ENCODE measurements at places on chromosomes 6 and 20. TPM values are rescaled to one million over a fixed set of nuclear protein-coding genes. Genes with fewer than 3 reads are reported as not detected.

The CRISP2 gene
- polyA plus RNA-seq: not detected

- no peak for DNase-seq
- peaks cover 6% of the 10 kb centered on the region for H3K4me1 ChIP-seq
- no peaks in the 10 kb centered on the region for H3K36me3 ChIP-seq
- H3K27me3 ChIP-seq: no peaks in the 10 kb centered on the region
- H3K4me3 ChIP-seq: no peak overlapping the region
Observed at GRCh38 chr6:136772685-136773472, 19.4 kb downstream of the MAP3K5 start.

DNA sequence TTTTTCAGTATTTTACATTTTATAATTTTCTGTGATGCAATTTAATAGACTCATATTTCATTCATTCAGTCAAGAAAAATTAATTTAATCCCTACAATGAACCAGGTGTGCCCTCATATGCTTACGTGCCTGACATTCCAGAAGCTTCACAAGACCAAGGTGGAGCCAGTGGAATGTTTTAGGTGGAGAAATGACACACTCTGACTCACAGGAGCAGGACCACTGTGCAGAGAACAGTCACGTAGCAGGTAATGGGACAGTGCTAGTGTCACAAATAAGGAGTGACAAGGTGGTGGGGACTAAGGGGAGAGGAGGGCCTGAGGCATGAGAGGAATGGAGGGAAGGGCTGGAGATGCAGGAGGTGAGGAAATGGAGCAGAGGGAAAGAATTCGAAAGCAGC lies 37.0 kb upstream of the HLA-G start:
- H3K27me3 ChIP-seq: no peaks in the 10 kb centered on the region
- DNase-seq: no peak
- H3K4me3 ChIP-seq: no peak overlapping the region
- no peaks in the 10 kb centered on the region for H3K36me3 ChIP-seq

DNA sequence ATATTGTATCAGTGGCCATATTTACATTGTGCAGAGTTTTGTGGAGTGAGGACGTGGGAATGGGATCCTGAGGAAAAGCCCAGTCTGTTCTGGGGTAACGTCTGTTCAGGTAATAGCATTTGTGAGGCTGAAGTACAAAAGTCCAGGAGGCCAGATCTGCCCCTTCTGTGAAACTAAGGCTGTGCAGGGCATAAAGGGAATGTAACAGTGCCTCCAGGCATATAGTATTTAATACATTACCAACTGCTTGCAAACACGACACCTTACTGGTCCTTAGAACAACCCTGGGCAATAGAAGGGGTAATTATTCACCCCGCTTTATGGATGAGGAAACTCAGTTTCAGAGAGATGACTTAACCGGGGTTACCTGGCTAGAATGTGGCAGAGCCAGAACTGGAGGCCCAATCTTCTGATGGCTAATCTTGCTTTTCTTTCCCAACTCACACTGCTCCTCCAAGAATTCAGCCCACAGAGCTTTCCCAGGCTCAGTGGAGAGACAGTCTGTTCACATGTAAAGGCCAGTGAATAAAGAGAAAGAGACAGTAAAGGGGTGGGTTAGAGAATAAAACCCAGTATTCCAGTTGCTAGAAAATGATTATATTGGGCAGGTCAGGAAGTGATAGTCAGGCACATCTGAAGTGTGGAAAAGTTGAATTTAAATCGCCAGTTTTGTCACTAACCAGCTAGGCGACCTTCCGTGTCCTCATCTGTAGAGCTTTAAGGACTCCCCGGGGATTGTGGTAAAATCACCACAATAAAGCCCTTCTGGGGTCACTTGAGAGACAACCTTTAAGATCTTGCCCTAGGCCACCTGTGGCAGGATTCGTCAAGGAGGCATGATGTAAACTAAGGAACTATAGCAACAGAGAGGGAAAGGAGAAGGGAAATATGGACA lies 280.7 kb upstream of the CITED2 start:
- H3K36me3 ChIP-seq: no peaks in the 10 kb centered on the region
- DNase-seq: no peak
- no peak overlapping the region for H3K4me3 ChIP-seq
- H3K4me1 ChIP-seq: peaks cover 5% of the 10 kb centered on the region
- H3K27me3 ChIP-seq: no peaks in the 10 kb centered on the region

- H3K27ac ChIP-seq: no peak overlapping the region
- no peak overlapping the region for H3K4me3 ChIP-seq
- H3K27me3 ChIP-seq: no peaks in the 10 kb centered on the region
- H3K36me3 ChIP-seq: no peaks in the 10 kb centered on the region
- DNase-seq: no peak
Observed at GRCh38 chr6:67698534-67698933, 936.5 kb upstream of the ADGRB3 start.

DNA sequence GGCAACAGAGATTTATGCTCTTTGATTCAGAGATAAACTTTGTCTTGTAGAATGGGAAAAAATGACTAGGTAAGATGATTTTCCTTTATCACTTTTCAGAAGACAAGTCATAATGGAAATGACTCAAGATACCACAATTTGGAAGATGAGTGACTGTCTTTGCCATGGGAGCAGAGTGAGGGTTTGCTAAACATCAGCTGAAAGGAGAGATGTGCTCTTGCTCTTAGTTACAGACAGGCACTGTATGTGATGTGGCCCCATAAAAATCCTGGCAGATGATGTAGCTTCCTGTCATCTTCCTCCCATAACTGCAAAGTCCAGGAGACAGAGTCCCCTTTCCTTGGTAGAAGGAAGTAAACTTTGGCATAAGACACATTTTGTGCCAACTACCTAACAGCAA lies 47.6 kb downstream of the BACH2 start:
- no peak for DNase-seq
- no peak overlapping the region for H3K4me3 ChIP-seq
- no peaks in the 10 kb centered on the region for H3K27me3 ChIP-seq
- no peak overlapping the region for H3K27ac ChIP-seq
- no peaks in the 10 kb centered on the region for H3K4me1 ChIP-seq
- peaks cover 3% of the 10 kb centered on the region for H3K36me3 ChIP-seq

DNA sequence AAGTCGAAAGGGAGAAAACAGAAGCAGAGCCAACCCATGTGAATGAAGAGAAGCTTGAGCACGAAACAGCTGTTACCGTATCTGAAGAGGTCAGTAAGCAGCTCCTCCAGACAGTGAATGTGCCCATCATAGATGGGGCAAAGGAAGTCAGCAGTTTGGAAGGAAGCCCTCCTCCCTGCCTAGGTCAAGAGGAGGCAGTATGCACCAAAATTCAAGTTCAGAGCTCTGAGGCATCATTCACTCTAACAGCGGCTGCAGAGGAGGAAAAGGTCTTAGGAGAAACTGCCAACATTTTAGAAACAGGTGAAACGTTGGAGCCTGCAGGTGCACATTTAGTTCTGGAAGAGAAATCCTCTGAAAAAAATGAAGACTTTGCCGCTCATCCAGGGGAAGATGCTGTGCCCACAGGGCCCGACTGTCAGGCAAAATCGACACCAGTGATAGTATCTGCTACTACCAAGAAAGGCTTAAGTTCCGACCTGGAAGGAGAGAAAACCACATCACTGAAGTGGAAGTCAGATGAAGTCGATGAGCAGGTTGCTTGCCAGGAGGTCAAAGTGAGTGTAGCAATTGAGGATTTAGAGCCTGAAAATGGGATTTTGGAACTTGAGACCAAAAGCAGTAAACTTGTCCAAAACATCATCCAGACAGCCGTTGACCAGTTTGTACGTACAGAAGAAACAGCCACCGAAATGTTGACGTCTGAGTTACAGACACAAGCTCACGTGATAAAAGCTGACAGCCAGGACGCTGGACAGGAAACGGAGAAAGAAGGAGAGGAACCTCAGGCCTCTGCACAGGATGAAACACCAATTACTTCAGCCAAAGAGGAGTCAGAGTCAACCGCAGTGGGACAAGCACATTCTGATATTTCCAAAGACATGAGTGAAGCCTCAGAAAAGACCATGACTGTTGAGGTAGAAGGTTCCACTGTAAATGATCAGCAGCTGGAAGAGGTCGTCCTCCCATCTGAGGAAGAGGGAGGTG lies 38.7 kb downstream of the ZBTB2 start:
- no peaks in the 10 kb centered on the region for H3K4me1 ChIP-seq
- no peak overlapping the region for H3K4me3 ChIP-seq
- peaks cover 3% of the 10 kb centered on the region for H3K36me3 ChIP-seq
- no peaks in the 10 kb centered on the region for H3K27me3 ChIP-seq
- no peak overlapping the region for H3K27ac ChIP-seq

DNA sequence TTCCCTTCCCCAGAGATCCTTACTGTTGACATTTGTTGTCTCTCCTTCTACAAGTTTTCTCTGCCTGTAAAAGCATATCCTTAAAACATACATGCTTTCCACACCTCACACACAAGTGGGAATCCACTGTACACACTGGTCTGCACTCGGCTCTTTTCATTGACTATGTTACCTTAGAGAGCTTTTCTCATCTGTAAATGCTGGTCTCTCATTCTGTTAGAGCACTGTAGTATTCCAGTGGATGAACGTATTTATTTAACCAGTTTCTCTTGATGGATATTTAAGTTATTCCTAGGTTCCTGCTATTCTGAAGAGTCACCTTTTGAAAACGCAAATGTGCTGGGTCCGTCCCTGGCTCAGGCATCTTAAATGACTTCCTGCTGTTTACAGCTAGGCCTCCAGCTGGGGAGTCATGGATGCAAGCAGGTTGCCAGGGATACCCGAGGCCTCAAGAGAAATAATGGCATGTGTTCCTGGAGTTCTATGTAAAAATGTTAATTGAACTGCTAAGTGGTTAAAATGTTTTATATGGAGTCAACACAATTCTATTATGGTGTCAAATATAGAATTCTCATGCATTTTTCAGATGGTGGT lies 61.1 kb upstream of the TGM3 start:
- DNase-seq: no peak
- no peaks in the 10 kb centered on the region for H3K4me1 ChIP-seq
- no peaks in the 10 kb centered on the region for H3K27me3 ChIP-seq
- H3K36me3 ChIP-seq: no peaks in the 10 kb centered on the region
- no peak overlapping the region for H3K4me3 ChIP-seq

GRCh38 chr6:12173661-12174060 lies 116.5 kb upstream of the EDN1 start:
- no peaks in the 10 kb centered on the region for H3K27me3 ChIP-seq
- H3K4me3 ChIP-seq: no peak overlapping the region

DNA sequence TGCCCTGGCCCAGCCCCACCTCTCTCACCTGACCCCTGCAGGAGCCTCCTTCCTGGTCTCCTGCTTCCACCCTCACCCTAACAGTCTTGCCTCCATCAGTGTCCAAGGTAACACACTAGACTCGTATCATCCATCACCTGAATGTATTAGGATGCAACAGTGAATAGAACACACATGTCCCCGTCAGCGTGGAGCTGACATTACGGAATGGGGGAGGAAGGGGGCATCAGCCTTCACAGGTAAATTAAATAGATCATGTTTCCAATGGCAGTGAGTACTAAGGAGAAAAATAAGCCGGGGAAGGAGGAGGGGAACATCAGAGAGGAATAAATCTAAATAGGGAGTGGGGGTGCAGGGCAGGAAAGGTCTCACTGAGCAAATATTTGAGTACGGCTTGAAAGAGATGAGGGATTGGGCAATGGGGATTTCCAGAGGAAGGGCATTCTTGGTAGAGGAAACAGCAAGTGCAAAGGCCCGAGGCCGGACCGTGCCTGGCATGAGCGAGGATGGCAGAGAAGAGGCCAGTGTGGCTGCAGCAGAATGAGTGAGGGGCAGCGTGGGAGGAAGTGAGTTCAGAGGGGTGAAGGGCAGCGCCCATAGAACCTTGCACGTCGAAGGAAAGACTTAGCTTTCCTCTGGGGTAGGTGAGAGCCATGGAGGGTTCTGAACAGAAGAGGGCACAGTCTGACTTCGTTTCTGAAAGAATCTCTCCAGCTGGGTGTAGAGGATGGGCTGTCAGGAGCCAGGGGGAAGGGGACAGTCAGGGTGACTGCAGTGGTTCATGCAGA lies 110.1 kb upstream of the PTPN1 start:
- no peak overlapping the region for H3K4me3 ChIP-seq
- H3K36me3 ChIP-seq: no peaks in the 10 kb centered on the region
- H3K4me1 ChIP-seq: peaks cover 5% of the 10 kb centered on the region

DNA sequence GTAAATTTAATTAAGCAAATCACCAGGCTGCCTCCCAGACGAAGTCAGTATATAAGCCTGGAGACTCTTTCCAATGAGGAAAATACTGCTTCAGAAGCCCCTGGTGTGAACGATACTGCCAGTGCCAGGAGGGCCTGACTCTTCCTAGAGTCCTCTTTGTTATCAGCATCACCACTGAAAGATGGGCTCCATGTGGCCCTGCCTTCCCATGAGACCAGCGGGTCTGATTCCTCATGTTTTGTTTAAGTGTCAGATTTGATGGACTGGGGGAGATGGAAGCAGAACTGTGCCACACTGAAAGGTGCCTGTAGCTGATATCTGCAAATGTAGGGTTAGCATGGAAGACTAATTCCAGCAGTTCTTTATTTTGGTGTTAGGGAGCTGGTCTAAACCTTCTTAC lies 7.9 kb downstream of the NQO2 start:
- no peaks in the 10 kb centered on the region for H3K4me1 ChIP-seq
- H3K27ac ChIP-seq: no peak overlapping the region
- no peak overlapping the region for H3K4me3 ChIP-seq
- H3K27me3 ChIP-seq: no peaks in the 10 kb centered on the region

GRCh38 chr6:3398755-3399696 lies 57.8 kb downstream of the SLC22A23 start:
- H3K27me3 ChIP-seq: no peaks in the 10 kb centered on the region
- no peak for DNase-seq
- H3K27ac ChIP-seq: no peak overlapping the region
- H3K4me1 ChIP-seq: no peaks in the 10 kb centered on the region
- no peak overlapping the region for H3K4me3 ChIP-seq

DNA sequence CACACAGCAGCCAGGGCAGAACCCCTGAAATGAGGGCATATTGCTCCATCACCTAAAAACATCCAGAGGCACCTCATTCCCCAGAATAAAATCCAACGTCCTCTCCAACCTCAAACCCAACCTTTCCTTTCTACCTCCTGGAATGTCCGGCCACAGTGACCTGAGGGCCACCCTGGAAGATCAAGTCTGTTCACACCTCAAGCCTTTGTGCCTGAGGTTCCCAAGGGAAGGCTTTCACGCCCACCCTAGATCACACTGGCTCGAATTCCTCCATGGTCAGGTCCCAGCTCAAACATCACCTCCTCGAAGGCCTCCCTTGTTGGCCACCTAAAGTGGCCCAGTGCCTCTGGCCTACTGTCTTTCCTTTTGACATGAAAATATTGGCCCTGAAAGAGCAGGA lies 88.9 kb downstream of the ZMYND8 start:
- peaks cover 2% of the 10 kb centered on the region for H3K4me1 ChIP-seq
- H3K27me3 ChIP-seq: no peaks in the 10 kb centered on the region
- DNase-seq: no peak
- no peaks in the 10 kb centered on the region for H3K36me3 ChIP-seq

- no peak for DNase-seq
- H3K4me1 ChIP-seq: no peaks in the 10 kb centered on the region
- no peak overlapping the region for H3K27ac ChIP-seq
Observed at GRCh38 chr6:109284675-109285074, 97.6 kb downstream of the CD164 start.

The ATP6V1G2 gene
- 1.8 TPM for polyA plus RNA-seq

DNA sequence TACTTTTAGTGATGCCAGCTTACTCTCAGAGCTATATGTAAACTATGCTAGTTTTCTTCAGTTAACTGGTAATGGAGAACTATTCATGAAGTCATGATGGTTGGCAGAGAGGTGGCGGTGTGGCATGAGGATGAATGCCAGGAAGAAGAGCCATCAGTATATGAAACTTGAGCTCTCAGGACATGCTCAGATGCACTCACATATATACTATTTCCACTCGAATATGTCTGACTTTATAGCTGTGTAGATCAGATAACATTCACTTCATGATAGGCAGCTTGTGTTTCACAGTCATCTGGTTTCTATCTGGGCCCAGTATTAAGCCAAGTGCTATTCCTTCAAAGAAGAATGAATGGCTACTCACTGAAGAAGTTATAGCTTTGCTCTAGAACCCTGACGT lies 46.2 kb upstream of the CEP85L start:
- no peaks in the 10 kb centered on the region for H3K27me3 ChIP-seq
- H3K4me3 ChIP-seq: no peak overlapping the region
- no peak overlapping the region for H3K27ac ChIP-seq
